OCI-LY7 (cell line): ENCODE measurements at places on chromosomes 2 and 18. TPM values are rescaled to one million over a fixed set of nuclear protein-coding genes. Genes with fewer than 3 reads are reported as not detected.

- DNase-seq, result no peak
Measured at GRCh38 chr18:76391038-76391437, 104.0 kb downstream of the ZNF516 start.

- no peak for DNase-seq
Measured at GRCh38 chr18:36130039-36130831, 536 bp downstream of the ELP2 start.

DNA sequence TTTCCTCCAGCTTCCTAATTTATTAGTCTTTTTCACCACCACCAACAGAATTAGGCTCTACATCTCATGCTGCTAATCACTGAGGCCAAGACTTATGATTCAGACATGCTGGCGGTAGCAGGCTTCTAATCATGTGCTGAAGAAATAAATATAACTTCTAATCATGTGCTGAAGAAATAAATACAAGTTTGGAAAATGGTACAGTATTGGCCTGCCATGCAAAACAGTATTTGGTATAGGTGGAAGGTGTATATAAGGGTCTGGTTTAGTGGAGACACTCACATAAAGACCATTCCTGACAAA lies 240.7 kb downstream of the TGIF1 start:
- no peak for DNase-seq

DNA sequence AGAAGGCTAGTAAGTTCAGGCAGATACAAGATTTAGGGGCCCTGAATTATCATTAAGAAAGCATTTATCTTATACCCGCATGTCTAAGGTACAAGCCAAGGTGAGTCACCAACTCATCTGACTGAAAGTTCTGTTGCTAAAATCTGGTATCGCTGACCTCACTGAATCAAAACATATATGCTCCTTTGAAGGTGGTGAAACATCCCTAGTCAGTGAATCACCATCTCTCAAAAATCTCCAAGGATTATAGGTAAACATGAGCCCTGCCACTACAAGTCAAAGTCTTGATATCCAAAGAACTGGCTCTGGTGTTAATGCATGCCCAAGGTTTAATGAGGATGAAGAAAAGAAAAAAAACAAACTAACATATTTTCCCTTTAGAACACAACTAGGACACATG lies 43.5 kb downstream of the IRS1 start:
- DNase-seq, result no peak

DNA sequence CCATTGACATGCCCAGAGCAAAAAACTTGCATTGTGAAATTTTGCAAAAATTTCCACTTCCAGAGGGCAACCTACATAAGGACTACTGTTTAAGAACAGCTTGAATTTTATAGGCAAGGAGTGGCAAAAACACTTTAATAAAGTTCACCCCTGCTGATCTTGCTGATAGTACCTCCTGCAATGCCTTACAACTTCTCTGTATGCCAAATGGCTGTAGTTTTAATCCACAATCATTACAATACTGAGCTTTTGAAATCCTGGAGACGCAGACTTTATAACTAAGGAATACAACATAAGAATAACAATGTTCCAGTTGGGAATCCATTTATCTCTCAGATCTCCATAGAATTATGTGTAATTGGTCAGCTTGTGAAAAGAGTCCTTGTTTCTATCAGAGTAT lies 247.5 kb downstream of the KCNJ3 start:
- DNase-seq, result no peak

STEAP3 gene
- total RNA-seq, result not detected in 2 replicates

FOXI3 gene
- not detected in 2 replicates for total RNA-seq

DNA sequence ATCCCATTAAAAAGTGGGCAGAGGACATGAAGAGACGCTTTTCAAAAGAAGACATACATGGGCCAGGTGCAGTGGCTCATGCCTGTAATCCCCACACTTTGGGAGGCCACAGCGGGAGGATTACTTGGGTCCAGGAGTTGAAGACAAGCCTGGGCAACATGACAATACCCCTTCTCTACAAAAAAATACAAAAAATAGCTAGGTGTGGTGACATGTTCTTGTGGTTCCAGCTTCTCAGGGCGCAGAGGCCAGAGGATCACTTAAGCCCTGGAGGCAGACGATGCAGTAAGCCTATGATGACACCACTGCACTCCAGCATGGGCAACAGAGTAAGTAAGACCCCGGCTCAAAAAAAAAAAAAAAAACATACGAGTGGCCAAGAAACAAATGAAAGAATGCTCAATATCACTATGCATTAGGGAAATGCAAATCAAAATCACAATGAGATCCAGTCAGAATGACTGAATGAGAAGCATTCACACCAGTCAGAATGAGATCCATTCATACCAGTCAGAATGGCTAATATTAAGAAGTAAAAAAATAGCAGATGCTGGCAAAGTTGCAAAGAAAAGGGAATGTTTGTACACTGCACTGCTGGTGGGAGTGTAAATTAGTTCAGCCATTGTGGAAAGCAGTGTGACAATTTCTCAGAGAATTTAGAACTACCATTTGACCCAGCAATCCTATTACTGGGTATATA lies 550.2 kb upstream of the SLC39A10 start:
- DNase-seq, result no peak

DNA sequence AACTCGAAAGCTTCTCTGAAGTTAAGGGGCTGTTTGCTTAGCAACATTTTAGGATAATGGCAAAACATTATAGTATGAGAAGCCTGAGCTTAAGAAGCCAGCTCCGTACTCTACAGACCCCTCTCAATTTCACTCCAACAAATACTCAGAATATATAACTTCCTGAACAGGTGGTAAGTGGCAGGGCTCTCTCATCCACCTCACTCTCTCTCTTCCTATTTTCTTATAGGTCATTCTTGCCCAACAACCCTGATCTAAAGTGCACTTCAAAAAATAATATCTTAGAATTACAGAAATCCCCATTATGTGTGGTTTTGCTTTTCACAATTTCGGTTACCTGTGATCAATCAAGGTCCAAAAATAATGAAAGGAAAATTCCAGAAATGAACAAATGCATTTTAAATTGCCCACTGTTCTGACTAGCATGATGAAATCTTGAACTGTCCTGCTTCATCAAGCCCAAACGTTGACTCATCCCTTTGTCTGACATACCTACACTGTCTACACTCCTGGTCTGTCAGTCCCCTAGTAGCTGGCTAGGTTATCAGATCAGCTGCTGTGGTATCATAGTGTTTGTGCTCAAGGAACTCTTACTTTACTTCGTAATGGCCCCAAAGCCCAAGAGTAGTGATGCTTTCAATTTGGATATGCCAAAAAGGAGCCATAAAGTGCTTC lies 122.8 kb upstream of the COL5A2 start:
- no peak for DNase-seq

CLEC4F gene
- total RNA-seq, result not detected in 2 replicates

DNA sequence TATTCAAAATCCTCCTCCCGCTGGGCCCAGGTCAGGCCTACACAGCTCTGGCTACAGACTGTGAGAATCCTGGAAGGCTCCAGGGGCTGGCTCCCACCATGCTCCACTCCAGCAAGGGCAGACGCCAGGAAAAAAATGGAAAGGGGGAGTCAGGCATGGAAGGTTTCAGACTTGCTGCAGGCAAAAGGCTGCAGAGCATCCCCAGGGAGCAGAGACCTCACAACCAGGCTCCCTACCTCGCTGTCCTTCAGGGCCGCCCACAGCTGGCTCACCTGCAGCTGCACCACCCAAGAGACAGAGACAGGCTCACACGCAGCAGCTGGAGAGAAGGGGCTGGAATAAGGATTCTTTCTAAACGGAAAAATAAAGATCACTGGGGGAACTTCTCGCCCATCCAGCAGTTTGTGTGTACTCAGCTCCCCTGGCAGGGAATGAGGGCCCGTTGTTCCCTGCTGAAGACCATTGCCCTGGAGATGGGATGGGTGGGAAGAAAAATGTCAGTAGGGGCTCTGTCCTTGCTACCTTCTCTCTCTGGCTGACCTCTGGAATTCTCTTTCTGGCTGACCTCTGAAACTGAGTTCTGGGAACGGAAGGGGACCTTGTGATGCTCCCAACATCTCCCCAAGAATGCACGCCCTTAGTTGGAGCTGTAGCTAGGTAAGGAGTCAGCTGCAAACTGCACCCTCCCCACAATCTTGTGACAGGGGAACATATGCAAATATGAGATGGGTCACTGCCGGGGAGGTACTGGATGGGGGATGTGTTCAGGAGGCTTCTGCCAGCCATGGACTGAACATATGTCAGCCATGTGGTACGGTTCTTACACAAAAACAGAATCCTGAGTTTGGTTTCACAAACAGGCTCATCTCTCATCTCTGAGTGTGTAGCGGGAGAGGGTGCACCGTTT lies 34.5 kb downstream of the BCL2 start:
- no peak for DNase-seq

DNA sequence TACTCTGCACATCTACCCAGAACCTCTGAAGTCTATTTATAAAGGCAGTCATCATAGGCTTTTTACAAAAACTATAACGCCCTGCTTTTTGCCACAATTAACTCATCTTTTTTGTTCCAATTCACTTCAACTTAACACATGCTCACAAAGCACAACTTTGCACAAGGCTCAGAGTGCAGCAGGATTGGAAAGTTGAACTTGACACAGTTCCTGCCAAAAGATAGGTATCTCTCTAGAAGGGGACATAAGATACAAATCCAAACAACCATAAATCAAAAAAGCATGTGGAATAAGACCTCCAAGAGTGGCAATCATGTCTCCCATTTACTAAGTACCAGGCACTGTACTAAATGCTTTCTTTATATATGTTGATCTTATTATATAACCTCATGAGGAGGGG lies 36.2 kb downstream of the RPL37A start:
- DNase-seq, result no peak

- no peak for DNase-seq
Measured at GRCh38 chr2:98801921-98802321, 71.0 kb upstream of the MGAT4A start.

- DNase-seq, result no peak
Measured at GRCh38 chr2:45232818-45233217, 223.6 kb upstream of the SIX2 start.

- DNase-seq, result no peak
Measured at GRCh38 chr2:217801115-217801531, 201.7 kb downstream of the TNS1 start.

GRCh38 chr2:176508984-176509740 lies 239.9 kb downstream of the MTX2 start:
- DNase-seq, result no peak

GRCh38 chr2:6958616-6959235 lies 41.5 kb downstream of the RNF144A start:
- no peak for DNase-seq
